AG08396 (cell line): ENCODE measurements at places on chromosomes 6 and 20.

DNA sequence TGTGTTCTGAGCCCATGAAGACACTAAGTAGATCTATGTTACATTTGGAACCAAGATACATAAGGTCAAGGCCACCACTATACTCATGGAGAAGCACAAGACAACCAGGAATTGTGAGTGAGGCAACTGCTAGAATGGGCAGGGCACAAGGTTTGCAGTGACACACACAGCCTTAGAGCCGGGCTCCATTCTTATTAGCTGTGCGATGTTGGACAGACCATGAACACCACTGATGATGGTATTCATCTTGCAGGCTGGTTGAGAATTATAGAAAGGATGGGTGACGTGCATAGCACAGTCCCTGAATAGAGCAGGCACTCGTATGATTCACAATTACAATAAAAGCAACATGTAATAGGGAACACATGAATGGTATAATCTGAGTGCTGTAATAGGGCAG, 172.4 kb downstream of the GJA10 start:
- no peak for DNase-seq

DNA sequence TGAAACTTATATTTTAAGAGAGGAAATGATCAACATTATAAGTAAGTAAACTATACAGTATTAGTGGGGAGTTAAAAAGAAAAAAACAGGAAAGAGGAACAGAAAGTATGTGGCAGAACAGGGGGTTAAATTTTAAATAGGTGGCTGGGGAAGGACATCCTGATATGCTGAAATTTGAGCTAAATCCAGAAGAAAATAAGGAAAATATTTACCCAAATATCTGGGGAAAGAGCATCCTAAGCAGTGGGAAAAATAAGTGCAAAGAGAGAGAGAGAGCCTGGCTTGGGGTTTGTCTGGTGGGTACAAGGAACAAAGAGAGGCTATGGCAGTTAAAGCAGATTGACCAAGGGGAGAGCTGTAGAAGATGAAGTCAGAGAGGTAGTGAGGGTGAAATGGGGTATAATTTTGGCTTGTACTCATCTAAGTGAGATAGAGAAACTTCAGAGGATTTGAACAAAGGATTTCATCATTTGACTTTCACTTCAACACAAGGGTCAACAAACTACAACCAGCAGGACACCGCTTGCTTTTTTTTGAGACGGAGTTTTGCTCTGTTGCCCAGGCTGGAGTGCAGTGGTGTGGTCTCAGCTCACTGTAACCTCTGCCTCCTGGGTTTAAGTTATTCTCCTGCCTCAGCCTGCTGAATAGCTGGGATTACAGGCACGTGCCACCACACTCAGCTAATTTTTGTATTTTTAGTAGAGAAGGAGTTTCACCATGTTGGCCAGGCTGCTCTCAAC, 328.4 kb upstream of the CNR1 start:
- no peak for DNase-seq

DNA sequence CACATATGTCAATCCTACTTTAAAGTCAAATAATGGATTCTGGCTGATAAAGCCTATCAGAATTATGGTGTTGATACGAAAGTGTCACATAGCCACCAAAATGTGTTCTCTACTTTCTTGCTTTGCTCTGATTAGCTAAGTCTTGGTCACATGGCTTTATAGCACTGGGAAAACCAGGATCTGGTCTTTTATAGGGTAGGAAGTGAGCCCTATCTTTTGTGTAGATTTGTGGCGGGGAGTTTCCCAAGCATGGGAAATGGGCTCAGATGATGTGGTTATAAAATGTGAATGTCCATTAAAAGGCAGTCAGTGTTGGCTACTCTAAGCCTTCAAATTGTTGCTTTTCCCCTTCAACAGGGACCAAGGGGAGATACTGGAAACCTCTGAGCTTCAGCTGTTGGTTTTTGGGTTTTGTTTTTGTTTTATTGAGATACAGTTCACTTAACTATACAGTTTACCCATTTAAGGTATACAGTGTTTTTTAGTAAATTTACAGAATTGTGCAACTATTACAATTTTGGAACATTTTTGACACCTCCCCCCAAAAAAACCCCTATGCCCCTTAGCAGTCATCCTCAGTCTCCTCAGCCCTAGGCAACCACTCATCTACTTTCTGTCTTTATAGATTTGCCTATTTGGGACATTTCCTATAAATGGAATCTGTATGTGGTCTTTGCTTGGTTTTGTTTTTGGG, 12.2 kb downstream of the RRP36 start:
- no peak for DNase-seq

GRCh38 chr6:70863343-70863742, 93.5 kb downstream of the B3GAT2 start:
- DNase-seq, result no peak

DNA sequence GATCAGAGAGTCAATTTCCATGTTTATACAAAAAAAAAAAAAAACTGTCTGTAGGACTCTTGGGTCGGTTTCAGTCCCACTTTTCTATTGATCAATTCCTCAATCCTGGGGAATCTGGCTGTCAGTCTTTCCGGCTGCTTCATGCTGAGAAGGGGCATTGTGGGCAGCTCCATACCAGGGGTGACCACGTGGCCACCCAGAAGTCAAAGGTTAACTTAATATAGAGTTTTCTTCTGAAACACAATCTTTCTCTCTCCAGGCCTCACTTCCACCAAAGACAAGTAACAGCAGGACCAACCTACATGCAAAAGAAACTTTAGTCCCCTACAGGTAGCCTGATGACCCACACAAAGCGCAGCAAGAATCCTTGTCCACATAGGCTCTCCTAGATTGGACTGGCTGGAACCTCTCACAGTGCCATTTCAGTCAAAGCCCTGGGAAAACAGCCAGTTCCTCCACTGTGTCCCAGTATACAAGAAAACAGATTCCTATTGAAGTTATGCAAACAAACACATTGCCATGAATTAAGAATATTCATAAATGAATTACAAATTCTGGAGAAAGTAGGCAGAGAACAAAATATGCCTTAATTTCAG, 18.5 kb upstream of the SERPINB9 start:
- no peak for DNase-seq

DNA sequence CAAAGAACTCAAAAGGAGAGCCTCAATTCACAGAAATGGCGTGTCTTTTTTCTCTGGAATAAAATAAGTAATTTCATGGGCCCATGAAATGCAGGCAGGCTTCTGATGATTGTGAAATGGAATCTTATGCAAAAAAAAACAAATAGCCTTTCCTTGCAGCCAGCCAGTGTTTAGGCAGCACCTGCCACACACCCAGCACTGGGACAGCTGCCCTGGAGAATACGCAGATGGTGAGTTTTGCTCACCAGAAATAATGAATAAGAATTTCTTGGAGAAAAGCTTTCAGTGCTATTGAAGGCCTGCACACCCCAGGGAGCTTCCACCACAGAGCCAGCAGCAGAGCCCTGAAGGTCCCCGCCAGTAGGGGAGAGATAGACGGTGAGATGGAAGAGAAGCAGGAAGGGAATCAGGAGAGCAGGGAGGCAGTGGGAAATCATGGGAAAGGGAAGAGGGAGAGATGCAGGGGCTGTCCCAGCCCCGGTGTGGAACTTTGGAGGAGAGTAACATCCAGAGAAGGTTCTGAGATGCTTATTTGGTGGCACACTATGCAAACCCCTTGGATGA, 54.9 kb downstream of the PXDC1 start:
- no peak for DNase-seq

DNA sequence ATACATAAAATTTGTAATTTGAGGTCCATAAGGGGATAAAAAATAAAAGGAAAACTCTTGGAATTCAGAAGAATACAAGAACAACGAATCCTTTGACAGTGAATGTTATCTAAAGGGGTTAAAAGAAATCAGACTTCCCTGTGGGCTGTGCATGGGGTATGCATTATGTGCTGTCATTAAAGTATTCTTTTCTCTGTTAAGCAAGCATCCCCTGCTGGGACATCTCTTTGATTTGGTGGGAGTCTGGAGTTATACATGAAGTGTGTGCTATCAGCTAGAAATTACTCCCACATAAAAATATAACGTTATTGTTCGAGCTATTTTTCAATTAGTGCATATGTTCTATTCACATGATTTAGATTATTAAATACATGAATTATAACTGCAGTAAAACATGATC, 195.2 kb downstream of the CENPW start:
- no peak for DNase-seq

GRCh38 chr6:143336446-143337152, 113.9 kb downstream of the ADAT2 start:
- DNase-seq, result no peak

DNA sequence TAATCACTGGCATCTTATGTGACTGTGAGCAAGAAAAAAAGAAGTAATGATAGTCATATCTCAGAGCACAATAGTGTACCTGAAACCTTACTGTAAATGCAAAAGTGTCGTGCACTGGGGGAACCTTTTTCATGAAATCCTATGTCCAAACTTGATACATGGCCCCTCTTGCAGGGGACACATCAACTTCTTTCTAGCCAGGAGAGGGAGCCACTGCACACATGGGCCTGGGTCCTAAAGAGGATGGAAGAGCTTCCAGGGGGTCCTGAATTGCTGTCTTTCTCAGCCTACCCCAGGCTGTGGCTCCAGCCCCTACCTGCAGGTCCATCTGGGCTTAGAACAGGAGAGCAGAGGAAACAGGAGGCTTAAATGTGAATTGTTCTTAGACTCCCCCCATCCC, 165.7 kb downstream of the SOD2 start:
- DNase-seq, result no peak

GRCh38 chr6:49806145-49806544, 19.1 kb upstream of the PGK2 start:
- DNase-seq, result no peak

GRCh38 chr6:43296780-43297497, 1.1 kb upstream of the SLC22A7 start:
- DNase-seq, result no peak

DNA sequence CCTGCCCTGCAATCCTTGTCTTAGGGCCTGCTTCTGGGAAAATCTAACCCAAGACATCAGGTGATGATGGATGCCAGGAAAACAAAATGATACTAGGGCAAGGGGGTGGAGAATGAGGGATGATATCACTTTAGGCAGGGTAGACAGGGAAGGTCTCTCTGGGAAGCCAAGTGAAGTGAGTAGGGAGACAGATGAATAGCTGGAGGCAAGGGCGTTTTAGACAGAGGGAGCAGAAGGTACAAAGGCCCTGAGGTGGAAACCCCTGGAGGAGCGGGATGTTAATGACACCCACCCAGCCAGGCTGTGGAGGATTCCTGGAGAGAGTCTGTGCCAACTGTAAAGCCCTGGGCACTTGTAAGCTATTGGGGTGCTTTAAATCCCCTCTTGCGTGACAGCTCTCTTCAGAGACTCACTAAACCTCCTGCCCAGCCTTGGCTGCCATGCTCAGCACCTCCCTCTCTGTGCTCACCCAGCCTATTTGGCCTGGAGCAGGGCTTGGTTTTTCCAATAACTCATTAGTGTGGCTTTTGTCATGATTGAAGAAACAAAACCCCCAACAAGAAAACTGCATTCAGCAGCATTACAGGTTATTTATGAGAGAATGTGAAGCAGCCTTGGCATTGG, 12.4 kb upstream of the MDGA1 start:
- no peak for DNase-seq

DNA sequence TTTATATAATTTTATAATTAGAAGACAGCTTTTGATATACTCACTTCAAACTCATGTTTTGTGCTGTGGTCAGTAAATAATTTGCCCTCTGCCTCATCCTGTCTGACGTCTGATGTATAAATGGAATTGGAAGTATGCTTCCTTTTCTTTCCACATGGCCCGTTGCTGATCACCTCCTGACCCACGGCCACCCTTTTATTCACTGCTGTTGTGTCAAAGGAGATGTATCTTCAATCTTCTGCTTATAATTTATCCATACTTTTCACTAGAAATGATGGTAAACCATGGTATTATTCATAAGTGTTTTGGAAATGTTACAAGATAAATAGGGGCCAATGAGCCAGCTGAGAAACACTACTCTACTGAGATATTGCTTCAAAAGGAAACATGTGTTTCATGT, 841.8 kb downstream of the PHF3 start:
- DNase-seq, result peak; percentile 3

- no peak for DNase-seq
Measured at GRCh38 chr6:151179321-151179720, 60.4 kb upstream of the AKAP12 start.

DNA sequence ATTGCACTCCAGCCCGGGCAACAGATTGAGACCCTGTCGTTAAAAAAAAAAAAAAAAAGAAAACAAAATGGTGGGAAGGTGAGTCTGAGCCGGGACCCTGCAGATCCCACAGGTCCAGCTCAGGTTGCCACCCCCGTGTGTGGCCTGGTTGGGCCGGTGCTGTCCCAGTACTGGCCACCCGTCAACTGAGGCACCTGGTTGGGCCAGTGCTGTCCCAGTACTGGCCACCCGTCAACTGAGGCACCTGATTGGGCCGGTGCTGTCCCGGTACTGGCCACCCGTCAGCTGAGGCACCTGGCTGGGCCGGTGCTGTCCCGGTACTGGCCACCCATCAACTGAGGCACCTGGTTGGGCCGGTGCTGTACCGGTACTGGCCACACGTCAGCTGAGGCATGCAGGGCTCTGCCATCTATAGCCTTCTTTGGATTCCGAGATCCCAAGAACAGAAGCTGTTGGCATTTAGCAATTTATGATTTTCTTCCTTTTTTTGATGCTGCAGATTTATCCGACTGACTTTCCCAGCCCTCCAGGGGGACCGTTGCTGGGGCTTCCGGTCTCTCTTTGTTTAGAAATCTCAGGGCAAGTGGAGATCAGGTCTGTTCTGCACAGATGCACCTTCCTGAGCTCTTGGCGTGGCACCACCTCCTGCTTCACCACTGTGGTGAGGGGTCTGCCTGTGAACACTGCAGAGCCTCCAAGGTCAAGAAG, 113.8 kb downstream of the SYCP2 start:
- DNase-seq, result no peak

GRCh38 chr6:23091795-23092194, 522.4 kb downstream of the HDGFL1 start:
- DNase-seq, result no peak

DNA sequence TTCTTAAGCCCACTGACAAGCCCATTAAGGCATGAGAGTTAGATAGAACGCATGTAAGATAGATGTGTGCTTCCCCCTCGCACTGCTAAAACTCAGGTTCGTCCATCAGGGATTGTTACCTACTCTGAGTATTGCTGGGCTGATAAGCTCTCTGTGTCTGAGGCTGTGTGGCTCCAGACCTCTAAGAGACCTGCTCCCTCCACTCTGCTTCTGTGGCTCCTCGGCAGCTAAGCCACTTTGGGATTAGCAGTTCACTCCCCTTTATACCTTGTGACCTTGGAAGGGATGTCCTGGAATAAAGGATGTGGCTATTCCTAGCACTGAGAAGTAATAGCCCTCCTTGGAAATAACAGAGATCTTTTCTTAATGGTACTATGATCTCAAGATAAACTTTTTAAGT, 164.9 kb downstream of the TMEM242 start:
- DNase-seq, result no peak

GRCh38 chr6:106453756-106454367, 93.3 kb downstream of the CRYBG1 start:
- DNase-seq, result no peak
